ENCODE measurements at places on chromosomes 12 and 14.

- DNase-seq, result no peak
Measured at GRCh38 chr12:68454892-68455291, 122.7 kb upstream of the MDM1 start.

DNA sequence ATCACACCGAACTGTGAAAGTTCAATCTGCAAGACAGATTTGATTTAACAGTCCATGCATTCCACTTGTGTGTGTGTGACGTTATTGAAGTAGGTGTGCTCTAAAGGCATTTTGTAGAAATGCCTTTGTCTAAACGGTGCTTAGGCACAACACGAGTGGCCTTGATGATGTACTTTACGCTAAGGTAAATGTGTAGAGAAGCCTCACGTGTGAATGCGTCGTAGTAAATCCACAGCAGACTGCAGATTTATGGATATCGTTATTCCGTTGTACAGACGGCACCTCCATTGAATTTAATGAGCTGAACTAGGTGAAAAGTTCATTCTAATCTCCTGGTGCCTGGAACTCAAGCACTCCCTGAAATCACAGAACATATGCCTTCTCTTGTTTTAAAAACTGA, 202.8 kb upstream of the STXBP6 start:
- DNase-seq, result no peak

GRCh38 chr14:103109535-103110441, 13.5 kb upstream of the TNFAIP2 start:
- DNase-seq, result no peak

GRCh38 chr12:104737791-104738301, 220.2 kb downstream of the SLC41A2 start:
- DNase-seq, result no peak

DNA sequence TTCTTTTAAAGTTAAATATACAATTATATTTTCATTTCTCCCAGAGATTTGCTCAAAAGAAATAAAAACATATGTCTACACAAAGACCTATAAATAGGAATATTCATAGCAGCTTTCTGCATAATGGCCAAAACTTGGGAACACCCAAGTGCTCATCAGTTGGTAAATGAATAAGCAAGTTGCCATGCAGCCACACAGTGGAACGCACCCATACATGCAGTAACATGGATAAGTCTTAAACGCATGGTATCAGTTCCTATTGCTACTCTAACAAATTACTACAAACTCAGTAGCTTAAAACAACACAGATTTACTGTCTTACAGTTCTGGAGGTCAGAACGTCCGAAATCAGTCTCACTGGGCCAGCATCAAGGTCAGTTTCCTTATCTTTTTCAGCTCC, 78.5 kb downstream of the DPF3 start:
- no peak for DNase-seq

DNA sequence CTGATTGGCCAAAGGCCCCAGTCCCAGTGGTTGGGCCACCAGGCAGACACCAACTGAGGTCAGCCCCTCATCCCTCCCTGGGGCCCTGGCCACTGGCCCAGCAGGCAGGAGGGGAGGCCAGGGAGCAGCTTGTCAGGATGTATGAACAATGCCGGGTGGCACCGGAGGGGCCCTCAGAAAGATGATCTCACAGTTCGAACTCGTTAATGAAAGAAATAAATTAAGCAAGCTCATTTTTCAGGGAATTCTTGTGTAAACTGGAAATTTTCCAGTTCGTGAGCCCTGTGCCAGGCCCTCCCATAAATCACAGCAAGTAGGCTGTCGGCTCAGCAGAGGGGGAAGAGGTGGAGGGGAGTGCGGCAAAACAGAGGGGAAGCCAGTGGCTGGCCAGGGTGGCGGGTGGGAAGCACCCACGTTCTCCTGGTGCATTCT, 177.0 kb upstream of the VASH1 start:
- no peak for DNase-seq

DNA sequence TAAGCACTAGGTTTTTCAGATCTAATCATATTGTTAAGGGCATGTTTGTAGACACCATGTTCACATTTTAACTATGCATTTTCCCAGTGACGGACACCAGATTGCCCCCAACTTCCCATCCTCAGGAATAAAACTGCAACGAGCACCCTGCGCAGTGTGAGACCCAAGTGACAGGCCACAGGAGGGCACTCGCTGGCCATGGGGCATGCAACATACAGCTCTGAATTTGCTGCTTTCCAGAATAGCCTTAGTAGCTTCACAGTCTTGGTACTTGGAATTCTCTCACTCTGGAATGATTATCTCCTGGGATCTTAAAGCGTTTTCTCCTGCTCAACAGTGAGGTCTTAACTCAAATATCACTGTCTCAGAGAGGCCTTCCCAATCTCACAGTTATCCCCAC, 972 bp upstream of the DDX47 start:
- DNase-seq, result no peak

DNA sequence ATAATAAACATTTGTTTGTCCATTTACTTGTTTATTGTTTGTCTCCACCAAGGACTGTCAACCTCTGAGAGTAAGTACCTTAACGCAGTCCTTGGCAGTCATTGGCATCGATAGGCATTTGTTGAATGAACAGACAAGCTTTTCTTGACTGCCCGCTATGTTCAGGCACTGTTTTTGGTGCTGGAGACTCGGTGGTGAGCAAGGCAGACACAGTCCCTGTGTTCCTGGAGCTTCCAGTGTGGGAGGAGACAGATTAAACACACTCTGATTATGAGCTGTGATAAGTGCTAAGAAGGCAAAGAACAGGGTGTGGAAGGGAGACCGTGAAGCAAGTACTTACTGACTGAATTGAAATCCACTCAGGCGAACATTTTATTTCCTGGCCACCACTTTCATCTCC, 1.2 kb downstream of the ATP6V0A2 start:
- DNase-seq, result no peak

DNA sequence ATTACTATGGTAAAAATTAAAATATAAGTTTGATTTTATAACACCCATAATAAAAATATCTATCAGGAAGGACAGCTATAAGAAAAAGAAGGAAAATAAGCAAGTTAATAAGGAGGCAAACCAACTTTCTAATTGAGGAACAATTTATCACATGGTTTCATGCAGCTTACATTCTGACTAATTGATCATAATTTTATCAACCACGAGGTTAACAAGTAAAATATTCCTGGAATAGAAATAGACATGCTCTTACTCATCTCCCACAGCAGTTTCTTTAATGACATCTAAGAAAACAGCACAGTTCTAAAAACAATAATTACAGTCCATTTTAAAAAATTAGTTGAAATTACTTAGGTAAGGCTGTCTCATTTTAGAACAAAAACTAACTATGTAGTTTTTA, 130.8 kb upstream of the KRR1 start:
- DNase-seq, result no peak
